Stimulated activated CD4-positive, alpha-beta T cell treated with anti-CD3 and anti-CD28 coated beads, Interleukin-1b, Interleukin-23, amount 100 ng/mL, for 48 hours (primary cell): ENCODE measurements at places on chromosomes 3 and 15.

DNA sequence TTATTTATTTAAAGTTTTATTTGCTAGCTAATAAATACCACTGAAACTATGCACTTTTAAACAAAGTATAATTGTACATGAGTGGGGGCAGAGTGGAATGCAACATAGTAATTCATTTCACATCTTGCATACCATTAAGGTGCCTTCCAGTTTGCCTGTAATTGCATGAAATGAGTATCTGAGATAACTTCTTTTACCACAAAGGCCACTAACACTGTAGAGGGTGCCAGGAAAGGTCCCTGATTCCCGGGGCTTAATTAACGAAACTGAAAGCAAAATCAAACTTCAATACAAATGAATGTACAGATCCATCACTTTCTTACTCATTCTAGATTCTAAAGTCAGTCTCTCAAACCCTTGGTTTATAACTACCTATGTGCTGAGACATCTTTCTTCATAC, 2.1 kb downstream of the CD47 start:
- peak; percentile 71 for DNase-seq

GRCh38 chr3:130565224-130565623, 48.2 kb downstream of the COL6A6 start:
- no peak for DNase-seq

GRCh38 chr3:127171320-127171719, 21.6 kb upstream of the PRR23E start:
- no peak for DNase-seq

- DNase-seq, result peak; percentile 43
These were observed 2.1 kb downstream of the ABHD10 start for GRCh38 chr3:111980716-111981456.

GRCh38 chr3:188180114-188180513, 26.2 kb downstream of the LPP start:
- DNase-seq, result no peak

DNA sequence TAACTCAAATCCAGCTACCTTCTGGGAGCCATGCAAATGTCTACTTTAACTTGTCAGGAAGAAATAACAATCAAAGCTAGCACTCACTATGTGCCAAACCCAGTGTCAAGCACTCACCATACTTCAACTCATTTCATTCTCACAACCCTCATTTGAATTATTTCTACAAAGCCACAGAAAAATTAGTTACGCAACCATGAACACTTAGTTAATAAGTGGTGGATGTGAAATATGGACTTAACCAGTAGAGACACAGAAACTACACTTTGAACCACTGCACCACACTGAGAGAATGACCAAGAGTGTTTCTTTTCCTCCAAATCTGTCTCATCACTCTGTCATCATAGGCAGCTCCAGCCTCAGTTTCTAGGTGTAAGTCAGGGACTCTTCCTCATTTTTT, 91.0 kb upstream of the MBNL1 start:
- no peak for DNase-seq

DNA sequence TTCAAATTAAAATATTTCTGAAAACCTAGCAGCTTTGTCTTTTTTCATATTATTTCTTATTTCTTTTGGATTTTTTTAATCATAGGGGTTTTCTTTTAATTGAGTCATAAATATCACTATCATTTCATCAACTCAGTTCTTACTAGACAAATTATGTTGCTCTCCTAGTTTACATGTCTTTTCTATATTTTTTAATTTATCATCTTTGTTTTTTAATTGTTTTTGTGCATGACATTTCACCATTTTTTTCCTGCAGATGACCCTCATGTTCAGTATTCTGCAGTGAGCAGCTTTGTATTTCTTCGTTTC, 89.9 kb downstream of the RASA2 start:
- no peak for DNase-seq

- no peak for DNase-seq
These were observed 20.2 kb downstream of the MAGEF1 start for GRCh38 chr3:184691397-184692231.

DNA sequence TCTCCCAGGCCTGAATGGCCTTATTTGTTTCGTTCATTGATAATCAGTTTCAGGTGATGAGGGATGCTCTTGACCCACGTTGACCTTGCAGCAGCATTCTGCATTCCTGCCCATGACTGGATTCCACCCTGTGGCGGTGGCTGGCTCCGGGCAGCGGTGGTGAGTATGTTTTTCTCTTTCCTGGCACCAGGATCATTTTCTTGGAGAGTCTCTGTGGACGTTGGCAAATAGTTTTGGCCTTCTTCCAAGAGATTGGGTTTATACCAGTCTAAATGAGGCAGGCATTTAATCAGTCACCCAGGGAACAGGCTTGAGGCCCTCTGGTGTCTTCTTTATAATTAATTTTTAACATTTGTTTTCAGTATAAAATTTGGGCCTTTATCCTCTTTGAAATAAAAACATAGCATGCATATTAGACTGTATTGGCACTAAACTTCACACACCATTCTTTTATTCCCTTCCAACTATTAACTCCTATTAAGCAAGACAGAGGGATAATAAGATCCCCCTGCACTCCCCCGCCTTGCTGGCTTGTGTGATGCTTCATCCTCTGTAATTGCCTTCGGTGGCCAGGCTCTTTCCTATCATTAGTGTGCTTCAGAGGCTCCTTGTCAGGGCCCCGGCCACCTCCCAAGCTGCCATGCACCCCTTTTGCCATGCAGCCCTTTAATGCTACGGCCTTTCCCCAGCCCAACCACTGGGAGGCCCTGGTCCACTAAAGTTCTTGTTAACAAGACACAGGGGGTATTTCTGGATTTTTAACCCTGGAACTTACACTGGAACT, 176.2 kb upstream of the TOPAZ1 start:
- no peak for DNase-seq

- DNase-seq, result no peak
These were observed 39.9 kb downstream of the SCN5A start for GRCh38 chr3:38609386-38610111.

- DNase-seq, result no peak
These were observed 94.9 kb downstream of the ANO10 start for GRCh38 chr3:43526956-43527355.

GRCh38 chr3:34881026-34881425, 758.3 kb upstream of the ARPP21 start:
- DNase-seq, result no peak

- DNase-seq, result no peak
These were observed 758.4 kb upstream of the ROBO1 start for GRCh38 chr3:80526153-80526552.

- no peak for DNase-seq
These were observed 15.3 kb downstream of the OR4F15 start for GRCh38 chr15:101827257-101827656.

DNA sequence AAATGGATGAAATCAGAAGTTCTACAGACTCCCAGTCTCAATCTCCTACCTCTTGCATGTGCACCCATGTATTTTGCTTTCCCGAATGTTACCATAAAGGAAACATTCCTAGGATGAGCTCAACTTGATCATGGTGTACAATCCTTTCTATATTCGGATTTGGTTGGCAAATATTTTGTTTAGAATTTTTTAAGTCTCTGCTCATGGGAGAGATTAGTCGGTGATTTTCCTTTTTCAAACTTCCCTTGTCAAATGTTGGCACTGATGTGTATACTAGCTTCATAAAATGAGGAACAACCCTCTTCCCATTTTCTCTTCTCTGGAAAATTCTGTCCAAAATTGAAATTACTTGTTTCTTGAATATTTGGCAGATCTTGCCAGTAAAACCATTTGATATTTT, 317.6 kb upstream of the RASGRP1 start:
- no peak for DNase-seq

DNA sequence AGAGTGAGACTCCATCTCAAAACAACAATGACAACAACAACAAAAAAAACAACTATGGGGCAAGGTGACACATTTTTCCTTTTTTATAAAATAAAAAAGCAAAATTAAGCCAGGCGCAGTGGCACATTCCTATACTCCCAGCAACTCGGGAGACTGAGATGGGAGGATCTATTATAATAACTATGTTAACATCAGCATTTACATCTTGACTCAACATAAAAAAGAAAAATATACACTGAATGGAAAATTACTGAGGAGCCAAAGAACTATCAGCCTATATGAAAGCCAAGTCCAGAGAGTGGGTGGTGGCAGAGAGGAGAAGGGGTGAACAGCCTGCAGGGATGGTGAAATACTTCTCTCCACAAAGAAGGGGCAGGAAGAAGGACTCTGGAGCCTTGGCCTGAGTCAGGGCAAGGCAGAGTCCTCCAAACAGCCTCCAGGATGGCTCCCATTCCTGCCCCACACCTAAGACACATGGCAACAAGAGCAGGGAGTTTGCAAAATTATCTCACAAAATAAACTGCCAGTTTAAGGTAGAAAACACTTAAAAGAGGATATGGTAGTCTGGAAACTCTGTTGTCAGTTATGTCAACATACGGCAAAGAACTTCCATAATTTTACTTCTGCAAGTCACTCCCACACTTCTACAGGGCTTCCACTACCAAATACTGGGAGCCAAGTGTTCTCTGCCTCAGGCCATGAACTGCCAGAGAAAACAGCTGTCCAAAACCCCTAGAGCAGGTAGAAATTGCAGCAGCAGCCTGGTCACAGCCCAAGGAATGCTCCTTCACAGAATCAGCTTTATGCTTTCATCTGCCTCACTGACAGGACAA, 25.9 kb downstream of the HSPBAP1 start:
- DNase-seq, result no peak

- DNase-seq, result no peak
These were observed 41.4 kb upstream of the KBTBD8 start for GRCh38 chr3:66956742-66957141.

DNA sequence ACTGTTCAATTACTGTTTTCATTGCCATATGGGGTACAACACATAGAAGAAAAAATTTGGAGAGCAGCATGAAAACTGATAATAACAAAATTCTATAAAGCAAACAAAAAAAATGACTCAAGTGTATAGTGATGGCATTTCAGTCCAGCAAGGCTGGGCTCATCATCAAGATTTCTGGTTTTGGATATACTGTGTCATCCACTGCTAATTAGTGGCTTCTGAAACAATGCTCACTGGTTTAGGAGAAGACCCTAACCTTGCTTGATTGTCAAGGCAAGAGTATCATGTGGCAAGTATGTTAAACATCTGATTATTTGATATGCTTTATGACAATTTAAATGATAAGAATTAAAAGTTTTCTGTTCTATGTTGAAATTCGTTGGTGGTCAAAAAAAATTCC, 96.9 kb downstream of the RFX7 start:
- DNase-seq, result no peak

- DNase-seq, result no peak
These were observed 45.1 kb upstream of the SPATA12 start for GRCh38 chr3:57015350-57015729.

DNA sequence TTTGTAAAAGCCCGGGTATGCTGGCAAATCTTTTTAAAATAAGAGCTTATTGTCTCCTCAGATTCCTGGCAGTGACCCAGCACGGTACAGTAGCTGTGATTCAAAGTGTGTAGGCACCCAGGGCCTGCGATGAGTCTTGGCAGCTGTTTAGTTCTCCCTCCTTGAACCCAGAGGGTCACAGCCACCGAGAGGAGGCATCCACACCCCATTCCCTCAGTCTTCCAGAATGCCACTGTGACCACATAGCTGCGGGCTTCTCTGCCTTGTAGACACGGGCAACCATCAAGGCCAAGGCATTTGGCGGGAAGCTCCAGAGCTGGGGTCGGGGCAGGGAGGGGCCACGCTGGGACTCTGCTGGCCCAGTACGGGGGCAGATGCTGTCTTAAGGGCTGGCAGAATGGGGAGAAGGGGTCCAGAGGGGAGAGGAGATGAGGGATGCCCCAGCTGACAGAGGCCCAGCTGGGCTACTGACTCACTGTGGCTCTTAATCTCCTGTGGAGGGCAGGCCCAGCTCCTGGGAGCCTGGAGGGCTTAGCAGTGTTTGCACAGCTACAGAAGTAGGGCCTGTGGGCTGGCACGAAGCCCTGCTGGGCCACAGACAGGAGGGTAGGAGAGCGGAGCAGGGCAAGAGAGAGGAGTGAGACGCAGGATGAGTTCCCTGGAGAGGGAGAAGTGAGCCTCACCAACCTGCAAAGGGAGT, 68.8 kb upstream of the DLG1 start:
- no peak for DNase-seq
